ENCODE measurements at places on chromosomes 7 and 10.

DNA sequence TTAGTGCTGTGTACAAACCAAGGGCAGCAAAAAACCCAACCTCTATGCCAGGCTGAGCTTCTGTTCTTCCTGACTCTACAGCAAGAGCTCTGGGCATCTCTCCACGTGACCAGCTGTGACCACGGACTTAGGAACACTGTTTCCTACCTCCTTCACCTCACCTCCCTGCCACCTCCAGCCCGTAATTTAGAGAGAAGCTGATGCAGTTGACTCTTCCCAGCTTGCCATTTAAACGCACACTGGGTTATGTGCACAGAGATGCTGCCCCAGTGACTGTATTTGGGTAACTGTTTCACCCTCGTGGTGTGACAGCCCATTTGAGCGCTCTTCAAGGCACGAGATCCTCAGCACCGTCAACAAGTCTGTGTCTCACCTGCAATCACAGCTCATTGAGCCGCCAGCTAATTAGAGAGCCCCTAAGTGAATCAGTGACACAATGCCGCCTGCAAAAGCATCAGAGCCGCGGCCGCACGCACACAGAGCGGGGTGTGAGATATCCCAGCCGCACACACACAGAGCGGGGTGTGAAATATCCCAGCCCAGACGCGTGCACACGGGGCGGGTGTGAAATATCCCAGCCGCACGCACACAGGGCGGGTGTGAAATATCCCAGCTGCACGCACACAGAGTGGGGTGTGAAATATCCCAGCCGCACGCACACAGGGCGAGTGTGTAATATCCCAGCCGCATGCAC, 319.7 kb downstream of the PTPRN2 start:
- no peak for DNase-seq

- DNase-seq, result no peak
These were observed 778.8 kb downstream of the LRMDA start for GRCh38 chr10:76210211-76210610.

DNA sequence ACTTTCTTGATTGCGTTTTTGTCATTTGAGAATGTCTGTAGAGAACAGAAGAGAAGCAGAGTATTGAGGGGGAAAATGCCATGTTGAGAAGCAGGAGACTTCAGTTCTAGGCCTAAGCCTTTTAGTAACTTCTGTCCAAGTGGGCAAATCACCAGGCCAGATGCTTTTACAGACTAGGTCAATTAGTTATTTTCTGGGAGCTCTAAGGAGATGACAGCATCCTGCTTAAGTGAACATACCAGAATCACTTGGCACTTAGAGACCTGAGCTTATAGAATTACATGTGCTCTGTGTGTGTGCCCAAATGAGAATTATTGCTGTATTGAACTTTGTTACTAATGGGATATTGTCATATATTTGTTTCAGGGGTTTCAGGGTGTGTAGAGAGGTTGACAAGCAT, 24.0 kb downstream of the AGK start:
- DNase-seq, result no peak

- no peak for DNase-seq
These were observed 365.3 kb upstream of the SMIM30 start for GRCh38 chr7:113483657-113484056.

DNA sequence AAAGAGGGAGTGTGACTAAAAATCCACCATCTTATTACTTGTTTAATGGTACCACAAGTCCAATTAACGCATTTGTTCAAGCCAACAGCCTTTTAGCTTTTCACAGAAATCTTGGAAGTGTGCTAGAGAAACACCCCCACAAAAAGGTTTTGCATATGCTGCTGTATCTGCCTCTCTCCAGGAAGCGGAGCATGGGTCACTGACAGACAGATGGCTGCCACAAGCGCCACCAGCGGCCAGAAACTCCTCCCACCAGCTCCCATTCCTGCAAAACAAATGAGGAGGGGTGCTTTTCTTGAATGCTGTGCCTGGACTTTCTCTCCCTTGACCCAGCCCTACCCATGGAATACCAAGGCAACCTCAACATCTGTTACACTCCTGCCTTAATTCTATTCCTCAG, 176.3 kb upstream of the LRGUK start:
- no peak for DNase-seq

GRCh38 chr7:84199216-84199615, 4.6 kb upstream of the SEMA3A start:
- no peak for DNase-seq

- no peak for DNase-seq
These were observed 48.8 kb upstream of the SAMD8 start for GRCh38 chr10:75062506-75063299.

DNA sequence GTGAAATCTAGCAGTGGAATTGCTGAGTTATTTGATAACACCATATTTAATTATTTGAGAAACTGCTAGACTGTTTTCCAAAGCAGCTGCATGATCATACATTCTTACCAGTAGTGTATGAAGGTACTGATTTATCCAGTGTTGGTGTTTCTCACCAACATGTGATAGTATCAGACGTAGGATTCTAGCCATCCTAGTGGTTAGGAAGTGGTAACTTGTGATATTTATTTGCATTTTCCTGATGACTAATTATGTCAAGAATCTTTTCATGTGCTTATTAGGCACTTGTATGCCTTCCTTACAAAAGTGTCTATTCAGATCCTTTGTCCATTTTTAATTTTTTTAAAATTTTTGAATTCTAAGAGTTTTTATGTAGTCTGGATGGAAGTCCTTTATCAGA, 54.2 kb upstream of the PLXDC2 start:
- no peak for DNase-seq

DNA sequence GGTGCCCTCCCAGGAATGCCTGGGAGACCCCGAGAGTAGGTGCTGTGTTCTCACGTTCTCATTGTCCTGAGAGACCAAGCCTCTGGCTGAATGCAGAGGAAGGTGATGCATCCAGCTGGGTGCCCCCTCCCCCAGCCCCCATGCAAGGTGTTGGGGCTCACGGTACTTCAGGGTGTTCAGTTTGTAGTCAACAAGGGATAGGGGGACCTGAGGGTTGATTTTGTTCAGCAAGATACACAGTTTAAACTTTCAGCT, 60.4 kb upstream of the DUSP5 start:
- DNase-seq, result no peak

DNA sequence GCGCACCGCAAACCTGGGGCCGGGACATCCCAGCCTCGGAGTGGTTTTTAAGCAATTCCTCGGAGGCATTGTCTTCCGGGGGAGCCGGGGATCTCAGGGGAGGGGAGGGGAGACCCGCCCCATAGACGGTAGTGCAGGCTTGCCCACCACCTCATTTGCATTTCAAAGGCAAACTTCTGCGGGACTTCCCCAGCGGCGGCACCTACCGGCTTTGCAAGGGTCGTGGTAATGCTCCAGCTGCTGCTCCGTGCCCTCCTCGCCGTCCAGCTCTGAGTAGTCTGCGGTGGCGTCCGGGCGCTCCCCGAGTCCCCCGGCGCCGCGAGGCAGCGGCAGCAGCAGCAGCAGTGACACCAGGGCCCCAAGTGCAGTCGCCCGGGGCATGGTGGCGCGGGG, 425 bp downstream of the TLL2 start:
- DNase-seq, result no peak

DNA sequence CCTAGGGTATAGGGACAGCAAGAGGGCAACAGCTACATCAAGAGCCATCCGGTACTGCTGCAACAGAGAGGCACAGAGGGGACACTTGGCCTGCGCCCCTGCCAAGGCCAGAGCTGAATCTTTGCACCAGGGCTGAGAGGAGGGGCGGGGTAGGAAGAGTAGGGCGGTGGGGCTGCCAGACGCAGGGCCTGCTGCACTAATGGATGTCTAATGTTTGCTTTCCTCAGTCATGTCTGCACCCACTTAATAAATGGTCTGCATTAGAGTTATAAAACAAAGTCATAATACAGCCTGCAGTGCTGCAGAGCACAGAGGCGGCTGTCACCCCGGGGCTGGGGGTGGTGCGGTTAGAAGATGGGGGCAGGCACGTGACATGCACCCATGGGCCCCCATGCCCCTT, 42.2 kb upstream of the SLC29A3 start:
- no peak for DNase-seq

GRCh38 chr10:62335326-62335725, 38.8 kb upstream of the ZNF365 start:
- no peak for DNase-seq

DNA sequence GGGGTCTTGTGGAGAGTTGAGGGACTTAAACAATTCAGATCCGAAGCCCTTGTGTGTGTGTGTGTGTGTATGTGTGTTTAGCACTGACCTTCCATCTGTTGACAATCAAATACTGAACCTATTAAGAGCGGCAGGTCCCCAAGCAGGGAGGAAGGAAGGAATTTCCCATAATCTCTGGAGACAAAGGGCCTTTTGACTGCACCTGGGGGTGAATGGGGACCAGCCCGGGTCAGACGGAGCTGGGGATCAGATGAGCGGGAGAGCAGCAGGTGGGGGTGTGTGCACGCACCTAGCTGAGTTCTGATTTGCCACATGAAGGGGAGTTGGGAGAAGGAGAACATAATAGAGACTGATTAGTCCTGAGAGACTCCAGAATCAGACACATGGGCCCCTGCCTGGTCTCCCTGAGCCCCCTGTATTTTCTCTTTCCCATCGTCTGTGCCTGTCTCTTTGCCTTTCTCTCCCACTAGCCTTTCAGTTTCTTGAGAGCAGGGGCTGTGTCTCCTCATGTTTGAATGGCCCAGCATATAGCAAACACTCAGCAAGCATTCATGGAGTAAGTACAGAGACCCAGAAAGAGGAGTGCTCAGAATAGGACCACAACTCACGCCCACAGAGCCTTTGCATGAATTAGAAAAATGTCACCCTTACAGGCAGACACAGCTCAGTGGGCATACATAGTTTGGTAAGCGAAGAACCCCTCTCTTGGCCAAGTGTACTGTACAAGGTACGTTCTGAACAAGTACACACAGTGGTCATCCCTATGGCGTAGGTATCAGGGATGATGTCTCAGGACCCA, 288.3 kb upstream of the HABP2 start:
- no peak for DNase-seq

DNA sequence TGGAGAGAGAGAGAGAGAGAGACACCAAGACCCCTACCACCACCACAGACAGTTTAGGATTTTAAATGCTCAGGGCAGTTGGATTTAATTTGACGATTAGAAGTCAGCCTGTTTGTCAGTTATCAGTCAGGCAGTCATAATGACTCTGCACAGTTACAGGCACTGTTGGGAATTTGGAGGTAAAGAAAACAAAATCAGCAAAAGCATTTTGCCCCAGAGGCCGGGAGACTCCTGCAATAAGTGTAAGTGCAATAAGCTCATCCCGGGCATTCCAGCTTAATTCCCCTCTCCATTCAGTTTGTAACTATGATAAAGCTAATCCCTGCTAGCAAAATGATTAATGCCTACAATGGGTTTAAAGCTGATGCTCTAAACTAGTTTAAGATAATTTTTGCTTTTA, 13.5 kb downstream of the SEMA3C start:
- no peak for DNase-seq

DNA sequence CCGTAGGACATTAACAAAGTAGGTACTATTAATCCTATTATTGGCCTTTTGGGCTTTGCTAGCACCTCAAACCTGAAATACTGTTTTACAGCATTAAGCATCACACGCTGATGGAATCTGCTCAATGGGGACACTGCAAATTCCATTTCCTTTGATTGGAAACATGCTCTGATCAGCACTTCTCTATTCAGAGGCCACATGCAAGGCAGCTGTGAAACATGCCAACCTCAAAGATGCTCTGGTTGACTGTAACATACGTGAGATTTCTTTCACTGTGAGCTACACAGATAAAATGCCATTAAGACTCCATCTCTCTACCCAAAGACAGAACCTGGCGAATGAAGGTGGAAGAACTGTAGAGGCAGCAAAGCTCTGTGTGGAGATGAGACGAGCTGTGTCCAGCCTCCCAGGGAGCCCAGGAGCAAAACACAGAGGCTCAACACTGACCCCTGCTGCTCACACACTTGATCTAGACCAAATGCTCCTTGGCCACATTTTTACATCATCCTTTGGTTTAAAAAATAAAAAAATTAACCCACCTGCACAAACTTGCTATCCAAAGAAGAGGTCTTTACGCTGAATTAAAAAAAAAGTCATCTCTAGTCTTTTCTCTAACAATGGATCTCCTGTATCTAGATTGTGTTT, 8.0 kb downstream of the RSU1 start:
- DNase-seq, result peak; percentile 32

DNA sequence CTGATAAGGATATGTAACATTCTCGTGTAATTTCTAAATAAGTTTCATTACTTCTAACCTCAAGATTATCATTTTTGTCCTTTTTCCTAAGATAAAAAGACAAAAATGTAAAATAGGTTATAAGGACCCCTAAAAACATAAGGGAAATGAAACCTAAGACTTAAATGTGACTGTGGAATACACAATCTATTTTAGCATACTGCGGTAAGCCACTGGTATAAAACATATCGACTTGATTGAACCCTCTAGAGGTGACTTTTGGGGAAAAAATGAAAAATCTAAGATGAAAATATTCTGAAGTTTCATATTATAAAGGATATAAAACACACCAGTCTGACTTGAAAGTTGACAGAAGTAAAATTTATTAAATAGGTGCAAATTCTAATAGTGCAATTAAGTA, 1.9 kb downstream of the NAMPT start:
- no peak for DNase-seq

DNA sequence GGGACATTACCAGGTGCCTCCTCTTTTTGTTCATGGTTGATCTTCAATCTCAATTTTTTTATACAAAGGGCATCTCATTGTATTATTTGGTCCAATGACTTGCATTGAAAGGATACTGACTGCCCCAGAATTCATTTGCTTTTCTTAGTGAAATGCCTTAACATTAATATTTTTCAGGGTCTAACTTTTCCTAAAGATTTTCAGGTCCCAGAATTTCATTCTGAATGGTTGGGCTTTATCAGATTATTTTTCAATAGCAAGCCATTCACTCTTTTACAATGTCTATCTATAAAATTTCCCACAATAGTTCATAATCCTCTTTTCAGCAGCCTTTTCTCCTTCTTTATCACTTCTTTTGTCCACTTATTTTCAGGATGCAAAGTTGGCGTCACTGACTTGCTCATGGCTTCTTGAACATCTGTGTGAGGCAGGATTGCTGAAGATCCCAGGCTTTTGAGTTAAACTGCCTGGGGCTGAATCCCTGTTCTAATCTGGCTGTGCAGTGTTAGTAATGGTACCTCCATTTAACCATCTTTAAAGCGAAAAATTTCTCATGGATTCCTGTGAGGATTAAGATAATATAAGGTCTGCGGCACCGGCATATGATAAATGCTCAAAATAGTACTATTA, 131.7 kb upstream of the HDAC9 start:
- DNase-seq, result no peak

GRCh38 chr10:5365928-5366327, 1.2 kb downstream of the UCN3 start:
- no peak for DNase-seq

DNA sequence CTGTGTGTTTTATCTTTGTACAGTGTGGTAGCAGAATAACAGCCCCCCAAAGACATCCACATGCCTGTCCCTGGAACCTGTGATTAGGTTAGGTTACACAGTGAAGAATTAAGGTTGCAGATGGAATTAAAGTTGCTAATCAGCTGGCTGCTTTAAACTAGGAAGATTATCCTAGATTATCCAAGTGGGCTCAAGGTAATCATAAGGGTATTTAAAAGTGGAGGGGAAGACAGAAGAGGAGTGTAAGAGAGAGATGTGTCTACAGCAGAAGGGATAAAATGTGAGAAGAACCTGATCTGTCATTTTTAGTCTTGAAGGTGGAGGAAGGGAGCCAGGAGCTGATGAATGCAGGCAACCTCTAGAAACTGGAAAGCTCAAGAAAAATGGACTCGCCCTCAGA, 117.6 kb downstream of the ARHGAP22 start:
- DNase-seq, result no peak

- DNase-seq, result peak; percentile 63
These were observed 86.9 kb downstream of the JAZF1 start for GRCh38 chr7:28093623-28094232.

- no peak for DNase-seq
These were observed 1.2 kb downstream of the PLEKHA1 start for GRCh38 chr10:122375679-122376160.
